ENCODE measurements at places on chromosomes 13 and 19. TPM values are rescaled to one million over a fixed set of nuclear protein-coding genes. Genes with fewer than 3 reads are reported as not detected.

GRCh38 chr19:42244347-42245220 lies 2.2 kb upstream of the GSK3A start:
- peak; percentile 97 for DNase-seq

DNA sequence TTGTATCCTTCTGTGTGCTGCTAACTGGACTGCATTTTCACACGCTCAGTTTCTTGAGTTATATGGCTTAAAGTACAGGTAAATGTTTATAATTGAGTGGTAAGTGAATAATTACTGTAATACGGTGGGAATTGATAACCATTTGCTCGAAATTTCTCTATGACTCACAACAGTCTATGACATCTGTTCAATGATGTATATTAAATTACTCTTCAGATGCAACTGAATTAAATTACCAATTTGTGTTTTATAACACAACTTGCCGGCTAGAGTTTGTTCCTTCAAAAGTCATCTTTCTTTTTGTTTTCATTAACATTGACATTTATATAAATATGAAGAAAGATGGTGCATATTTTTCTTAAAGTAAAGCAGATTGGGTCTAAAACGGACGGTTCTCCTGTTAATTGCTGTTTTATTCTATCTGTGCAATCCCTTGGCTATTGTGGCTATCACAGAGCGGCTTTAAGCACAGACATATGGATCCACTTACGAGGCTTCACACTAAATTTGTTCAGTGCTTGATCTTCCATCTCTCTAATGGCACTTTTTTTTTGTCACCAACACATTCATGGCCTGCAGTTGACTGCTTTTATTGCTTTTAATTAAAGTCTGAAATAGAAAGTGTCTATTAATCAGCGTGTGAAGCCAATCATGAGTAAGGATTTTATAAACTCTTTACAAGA lies 1291.6 kb upstream of the SLC10A2 start:
- no peak for DNase-seq

The MBD3L3 gene
- total RNA-seq, result not detected

The NEK5 gene
- total RNA-seq, result not detected

GRCh38 chr13:39821977-39822376 lies 166.5 kb downstream of the COG6 start:
- DNase-seq, result no peak

DNA sequence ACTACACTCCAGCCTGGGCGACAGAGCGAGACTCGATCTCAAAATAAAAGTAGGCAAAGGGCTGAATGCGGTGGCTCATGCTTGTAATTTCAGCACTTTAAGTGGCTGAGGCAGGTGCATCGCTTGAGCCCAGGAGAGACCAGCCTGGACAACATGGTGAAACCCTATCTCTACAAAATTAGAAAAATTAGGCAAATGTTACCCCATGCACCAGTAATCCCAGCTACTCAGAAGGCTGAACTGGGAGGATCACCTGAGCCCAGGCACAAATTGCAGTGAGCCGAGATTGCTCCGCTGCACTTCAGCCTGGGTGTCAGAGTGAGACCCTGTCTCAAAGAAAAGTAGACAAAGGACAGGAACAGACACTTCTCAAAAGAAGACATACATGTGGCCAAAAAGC lies 9.9 kb upstream of the LGALS13 start:
- DNase-seq, result no peak

DNA sequence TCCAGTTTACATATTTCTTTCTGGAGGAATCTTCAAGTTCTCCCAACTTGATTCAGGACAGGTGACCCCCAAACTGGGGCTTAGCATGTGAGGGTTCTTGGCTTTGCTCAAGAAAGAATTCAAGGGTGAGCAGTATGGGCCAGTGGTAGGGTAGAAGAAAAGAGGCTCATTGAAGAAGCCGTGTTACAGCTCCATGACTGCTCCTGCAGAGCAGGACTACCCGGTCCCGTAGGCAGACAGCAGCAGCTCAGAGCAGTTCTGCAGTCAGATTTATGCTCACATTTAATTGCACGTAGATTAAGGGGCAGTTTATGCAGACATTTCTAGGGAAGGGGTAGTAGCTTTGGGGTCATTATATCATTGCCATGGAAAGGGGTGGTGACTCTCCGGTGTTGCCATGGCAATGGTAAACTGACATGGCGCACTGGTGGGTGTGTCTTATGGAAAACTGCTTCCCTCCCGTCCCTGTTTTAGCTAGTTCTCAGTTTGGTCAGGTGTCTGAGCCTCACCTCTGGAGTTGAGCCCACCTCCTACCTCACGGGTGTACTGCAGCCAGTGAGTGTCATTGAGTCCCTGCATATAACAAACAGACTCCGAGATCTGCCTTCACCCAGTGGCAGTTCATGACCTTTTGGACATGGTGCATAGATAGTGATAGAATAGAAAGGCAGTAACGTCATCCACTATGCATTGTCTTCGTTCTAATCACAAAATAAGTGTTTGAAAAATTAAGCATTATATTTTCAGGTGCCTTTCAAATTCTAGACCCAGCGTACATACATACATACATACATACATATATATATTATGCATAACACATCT lies 16.0 kb upstream of the ZNF792 start:
- no peak for DNase-seq

- DNase-seq, result no peak
These were observed 56.5 kb downstream of the VAV1 start for GRCh38 chr19:6828698-6829633.

The GPR18 gene
- 8.6 TPM for total RNA-seq

DNA sequence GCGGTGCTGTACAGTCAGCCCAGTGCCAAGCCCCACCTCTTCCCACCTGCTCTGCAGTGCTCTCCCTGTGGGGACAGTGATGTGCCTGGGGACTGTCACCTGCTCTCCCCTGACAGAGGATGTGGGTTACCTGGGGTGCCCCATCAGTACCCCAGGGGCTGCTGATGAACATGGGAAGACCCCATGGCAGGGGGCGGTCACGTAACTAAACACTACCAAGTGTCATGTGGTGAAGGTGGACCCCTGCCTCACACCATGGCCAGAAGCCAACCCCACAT lies 12.7 kb downstream of the KDM4B start:
- no peak for DNase-seq

DNA sequence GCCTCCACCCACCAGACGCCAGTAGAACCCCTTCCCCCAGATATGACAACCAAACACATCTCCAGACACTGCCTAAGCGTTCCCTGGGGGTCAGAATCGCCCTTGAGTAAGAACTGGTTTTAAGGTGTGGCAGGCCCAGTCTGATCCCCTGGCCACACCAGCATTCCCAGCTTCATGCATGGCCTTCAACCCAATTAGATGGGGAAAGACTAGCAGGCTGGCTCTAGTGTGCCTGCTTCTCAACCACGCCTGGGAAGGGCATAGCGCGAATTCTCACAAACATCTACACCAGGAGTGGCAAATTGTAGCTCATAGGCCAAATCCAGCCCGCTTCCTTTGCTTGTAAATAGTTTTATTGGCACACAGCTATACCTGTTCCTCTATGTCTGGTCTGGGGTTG lies 13.6 kb downstream of the HAUS8 start:
- no peak for DNase-seq

GRCh38 chr19:4305257-4305612 lies 837 bp downstream of the FSD1 start:
- no peak for DNase-seq

DNA sequence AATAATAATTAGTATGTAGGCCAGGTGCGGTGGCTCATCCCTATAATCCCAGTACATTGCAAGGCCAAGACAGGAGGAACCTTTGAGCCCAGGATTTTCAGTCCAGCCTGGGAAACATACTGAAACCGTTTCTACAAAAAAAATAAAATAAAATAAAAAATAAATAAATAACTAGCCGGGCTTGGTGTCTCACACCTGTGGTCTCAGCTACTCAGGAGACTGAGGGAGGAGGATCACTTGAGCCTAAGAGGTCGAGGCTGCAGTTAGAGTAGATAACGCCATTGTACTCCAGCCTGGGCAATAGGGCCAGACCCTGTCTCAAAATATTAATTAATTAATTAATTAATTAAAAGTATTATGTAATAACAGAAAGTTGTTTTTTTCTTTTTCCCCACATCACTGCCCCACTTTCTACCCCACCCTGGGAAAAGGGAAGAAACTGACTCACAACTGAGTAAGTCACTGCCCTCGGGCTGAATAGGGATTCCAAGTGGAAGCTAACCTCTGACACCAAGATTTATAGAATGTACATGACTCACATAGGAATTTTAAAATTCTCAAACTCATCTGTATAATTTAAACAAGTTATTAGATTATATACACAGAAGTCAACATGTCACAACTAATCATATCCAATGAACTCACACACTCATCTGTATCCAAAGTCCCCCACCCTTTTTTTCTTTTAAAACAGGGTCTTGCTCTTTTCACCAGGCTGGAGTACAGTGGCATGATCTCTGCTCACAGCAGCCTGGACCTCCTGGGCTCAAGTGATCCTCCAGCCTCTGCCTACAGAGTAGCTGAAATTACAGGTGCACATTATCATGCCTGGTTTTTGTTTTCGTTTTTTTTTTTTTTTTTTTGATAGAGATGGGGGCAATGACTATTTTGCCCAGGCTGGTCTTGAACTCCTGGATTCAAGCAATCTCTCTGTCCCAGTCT lies 12.5 kb downstream of the ZNF611 start:
- no peak for DNase-seq

DNA sequence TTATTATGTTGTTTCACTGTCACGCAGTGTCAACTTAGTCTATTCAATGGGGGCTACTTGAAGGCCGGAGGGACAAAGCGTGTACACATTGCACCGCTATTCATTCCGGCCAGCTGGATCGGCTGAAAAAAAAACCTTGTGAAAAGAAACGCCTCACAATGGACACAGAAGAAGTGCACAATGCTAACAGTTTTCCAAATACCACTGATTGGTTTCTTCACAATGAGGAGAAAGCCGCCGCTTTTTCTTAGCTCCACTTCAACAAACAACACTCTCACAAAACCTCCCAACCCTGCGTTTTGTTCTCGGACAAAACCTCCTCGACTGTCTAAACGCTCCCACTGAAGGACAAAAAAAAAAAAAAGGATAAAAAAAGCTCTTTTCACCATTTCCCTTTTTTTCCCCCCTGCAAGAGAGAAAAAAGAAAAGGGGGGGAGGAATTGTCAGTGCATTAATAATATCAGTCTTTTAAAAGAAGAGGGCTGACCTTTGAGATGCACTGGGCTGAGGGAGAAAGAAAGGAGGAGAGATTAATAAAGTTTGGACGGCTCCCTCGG lies 5.4 kb downstream of the SOX21 start:
- no peak for DNase-seq

The KLK1 gene
- total RNA-seq, result 0.47 TPM
